ENCODE measurements at places on chromosomes 2 and 18.

DNA sequence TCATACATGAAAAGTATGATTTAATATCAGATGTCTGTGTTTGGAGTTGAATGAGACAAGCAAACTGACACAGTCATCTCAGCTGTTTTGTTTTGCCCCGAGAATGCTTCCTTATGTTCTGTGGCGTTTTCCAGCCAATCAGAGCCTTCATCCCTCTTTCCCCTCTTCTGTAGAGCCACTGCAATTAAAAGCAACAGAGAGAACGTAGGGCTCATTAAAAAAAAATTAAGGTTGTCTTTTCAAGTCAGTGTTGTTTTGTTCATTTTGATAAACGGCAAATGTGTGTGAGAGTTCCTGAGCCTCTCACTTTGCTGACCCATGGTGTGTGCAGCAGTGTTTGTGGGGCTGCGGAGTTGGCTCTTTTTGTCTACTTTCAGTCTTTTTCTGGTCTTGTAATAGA lies 216.0 kb downstream of the FHOD3 start:
- DNase-seq: no peak

- no peak for DNase-seq
These were observed 298.2 kb upstream of the ZC3H15 start for GRCh38 chr2:186187854-186188253.

DNA sequence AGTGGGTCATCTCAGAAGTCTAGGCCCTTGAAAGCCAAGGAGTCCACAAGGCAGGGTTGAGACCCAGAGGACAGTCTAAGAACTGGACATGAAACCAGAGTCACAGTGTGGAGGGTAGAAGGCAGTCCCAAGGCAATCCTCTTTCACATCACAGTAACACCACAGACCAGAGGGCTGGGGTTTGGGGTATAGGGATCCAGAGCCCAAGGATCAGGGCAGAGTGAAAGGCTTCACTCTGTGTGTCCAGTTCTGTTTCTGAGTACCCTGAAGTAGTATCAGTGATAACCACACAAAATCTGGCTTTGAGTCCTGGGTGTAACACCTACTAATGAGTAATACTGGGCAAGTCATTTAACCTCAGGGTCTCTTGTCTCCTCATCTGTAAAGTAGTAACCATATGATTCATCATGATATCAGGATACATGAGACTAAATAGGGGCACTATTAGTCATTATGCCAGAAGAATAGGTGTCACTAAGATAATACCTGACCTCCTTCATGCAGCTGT lies 91.0 kb downstream of the ICA1L start:
- no peak for DNase-seq

- peak; percentile 24 for DNase-seq
These were observed at the start of gene SNED1 for GRCh38 chr2:240997856-240998705. SNED1 (plus strand) TSS chr2:240998618; CDS start chr2:240998838, 220 bp downstream.

DNA sequence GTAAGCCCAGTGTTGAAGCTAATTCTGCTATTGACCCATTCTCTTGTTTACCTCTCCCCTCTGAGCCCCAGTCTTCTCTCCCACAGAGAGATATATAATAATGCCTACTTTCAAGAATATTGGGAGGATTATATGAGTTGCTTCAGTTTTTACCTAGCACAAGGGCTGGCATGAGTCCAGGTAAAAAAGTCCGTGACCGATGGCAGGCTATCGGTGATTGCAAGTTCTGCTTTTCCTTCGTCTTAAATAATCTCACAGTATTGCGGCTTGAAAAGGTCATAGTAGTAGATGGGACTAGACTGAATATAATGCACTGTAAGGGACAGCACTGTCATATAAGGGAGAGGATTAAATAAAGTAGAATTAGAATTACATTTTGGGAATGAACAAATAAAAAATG lies 77.6 kb downstream of the KIF5C start:
- no peak for DNase-seq

- DNase-seq: no peak
These were observed 83.5 kb downstream of the SH3YL1 start for GRCh38 chr2:180311-180710.

GRCh38 chr2:174485788-174486562 lies 854 bp downstream of the GPR155 start:
- no peak for DNase-seq

GRCh38 chr2:66437109-66437690 lies 2.3 kb downstream of the MEIS1 start:
- no peak for DNase-seq

DNA sequence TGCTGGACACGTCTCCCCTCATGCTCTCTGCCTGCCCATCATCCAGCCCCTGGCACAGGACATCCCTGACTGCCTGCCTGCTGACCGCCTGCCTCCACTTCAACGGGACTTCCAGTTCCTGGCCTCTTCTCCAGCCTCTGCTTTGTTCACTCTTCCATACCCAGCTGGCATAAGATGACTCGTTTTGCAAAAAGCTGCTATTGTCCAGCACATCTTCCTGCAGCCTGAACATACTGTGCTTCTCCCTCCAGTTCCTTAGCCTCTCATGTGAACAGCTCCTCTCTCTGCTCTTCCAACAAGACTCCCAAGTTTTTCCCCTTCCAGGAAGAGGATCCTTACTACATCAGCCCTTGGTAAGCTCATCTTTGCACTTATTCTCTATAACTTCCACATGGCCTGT lies 62.4 kb upstream of the SKOR2 start:
- no peak for DNase-seq

GRCh38 chr18:37566479-37567060 lies 972 bp upstream of the CELF4 start:
- DNase-seq: no peak

DNA sequence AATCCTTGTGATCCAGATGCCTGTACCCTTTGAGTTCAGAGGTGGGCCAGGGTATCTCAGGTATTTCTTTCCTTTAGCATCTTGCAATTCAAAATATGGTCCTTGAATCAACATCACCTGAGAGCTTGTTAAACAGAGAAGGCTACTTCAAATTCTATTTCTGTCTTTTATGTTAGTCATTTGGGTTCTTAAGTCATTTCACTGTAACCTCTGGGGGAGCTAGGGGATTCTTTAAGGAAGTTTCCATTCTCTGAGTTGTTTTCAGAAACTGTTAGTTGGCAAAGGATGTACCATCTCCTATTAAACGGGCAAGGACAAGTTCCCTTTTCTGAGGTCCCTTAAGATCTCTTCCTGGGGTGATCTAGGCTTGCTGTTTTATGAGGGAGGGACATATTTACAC lies 16.6 kb downstream of the CFLAR start:
- no peak for DNase-seq

DNA sequence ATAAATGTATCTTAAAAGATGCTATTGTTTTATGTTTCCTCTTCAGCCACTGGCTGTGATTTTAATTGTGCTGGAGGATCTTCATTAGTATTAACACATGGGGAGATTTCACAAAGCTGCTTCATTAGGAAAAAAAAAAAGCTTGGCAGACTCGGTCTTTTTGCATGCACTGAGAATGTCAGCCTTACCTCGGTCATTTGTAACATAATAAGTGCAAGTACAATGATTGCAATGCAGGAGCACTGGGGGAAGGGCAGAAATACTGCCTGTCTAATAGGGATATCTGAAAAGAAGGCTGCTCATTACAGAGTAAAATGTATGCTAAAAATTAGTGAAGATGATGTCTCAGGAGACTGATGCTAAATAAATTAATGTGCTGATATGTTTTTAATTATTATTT lies 1.3 kb upstream of the BAZ2B start:
- no peak for DNase-seq

DNA sequence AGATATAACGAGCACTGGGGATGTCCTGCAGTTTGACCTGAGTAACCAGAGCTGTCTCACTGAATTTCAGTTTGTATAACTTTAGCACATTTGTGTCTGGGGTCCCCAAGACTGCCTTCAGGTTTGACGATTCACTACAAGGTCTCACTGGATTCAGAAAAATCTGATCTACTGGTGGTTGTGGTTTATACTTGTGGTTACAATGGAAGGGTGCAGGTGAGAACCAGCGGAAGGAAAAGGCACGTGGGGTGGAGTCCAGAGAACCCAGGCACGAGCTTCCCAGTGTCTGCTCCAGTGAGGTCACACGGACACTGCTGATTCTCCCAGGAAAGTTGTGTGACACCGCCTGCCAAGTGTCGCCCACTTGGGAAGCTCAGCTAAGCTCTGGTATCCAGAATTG lies 126.0 kb downstream of the ZNF236 start:
- DNase-seq: no peak
